ENCODE measurements at places on chromosomes 7 and 10.

DNA sequence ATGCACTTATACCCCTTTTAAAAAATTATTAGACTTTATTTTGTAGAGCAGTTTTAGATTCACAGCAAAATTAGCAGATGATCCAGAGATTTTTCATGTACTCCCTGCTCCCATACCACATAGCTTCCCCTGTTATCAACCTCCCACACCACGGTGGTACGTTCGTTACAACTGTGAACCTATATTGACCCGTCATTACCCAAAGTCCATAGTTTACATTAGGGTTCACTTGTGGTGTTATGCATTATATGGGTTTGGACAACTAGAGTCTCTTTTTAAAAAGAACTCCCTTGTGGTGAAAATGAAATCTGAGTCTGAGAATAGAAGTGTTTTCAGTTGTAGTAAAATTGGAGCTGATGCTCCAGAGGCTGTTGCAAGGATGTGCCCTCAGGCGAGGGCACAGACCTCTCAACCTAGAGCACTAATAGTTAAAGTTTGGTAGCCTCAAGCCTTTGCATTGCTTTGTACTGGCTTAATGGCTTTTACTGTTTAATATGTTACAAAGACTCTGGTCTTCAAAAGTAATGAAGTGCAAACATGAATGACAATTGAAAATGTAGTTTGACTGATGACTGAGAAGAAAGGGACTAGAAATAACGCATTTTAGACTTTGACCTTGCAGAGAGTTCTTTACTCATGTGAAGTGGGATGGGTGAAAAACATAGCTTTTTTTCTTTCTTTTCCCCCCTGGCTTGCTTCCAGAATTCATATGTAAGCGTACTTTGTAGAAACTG, 30.6 kb upstream of the CSTF2T start:
- no peak for DNase-seq

- DNase-seq: no peak
Measured at GRCh38 chr10:112678581-112678980, 231.6 kb downstream of the VTI1A start.

GRCh38 chr10:6201516-6201975, 1.2 kb upstream of the PFKFB3 start:
- peak; percentile 87 for DNase-seq

DNA sequence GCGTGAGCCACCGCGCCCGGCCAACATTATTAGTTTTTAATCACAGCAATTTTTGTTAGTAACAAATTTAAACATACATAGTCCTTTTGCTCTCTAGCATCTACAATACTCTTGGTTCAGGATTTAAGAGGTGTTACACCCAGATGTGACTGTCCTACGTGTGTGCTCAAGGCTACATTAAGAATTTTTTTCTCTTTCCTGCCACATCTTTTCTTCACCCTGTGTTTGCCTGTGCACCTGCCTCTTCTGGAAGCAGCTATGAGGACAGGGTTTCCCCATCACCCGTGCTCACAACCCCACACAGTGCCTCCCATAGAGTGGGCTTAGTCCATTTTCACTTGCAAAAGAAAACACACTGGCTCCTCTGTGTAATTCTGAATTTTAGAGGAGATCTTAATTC, 186.7 kb upstream of the KLF6 start:
- DNase-seq: no peak

DNA sequence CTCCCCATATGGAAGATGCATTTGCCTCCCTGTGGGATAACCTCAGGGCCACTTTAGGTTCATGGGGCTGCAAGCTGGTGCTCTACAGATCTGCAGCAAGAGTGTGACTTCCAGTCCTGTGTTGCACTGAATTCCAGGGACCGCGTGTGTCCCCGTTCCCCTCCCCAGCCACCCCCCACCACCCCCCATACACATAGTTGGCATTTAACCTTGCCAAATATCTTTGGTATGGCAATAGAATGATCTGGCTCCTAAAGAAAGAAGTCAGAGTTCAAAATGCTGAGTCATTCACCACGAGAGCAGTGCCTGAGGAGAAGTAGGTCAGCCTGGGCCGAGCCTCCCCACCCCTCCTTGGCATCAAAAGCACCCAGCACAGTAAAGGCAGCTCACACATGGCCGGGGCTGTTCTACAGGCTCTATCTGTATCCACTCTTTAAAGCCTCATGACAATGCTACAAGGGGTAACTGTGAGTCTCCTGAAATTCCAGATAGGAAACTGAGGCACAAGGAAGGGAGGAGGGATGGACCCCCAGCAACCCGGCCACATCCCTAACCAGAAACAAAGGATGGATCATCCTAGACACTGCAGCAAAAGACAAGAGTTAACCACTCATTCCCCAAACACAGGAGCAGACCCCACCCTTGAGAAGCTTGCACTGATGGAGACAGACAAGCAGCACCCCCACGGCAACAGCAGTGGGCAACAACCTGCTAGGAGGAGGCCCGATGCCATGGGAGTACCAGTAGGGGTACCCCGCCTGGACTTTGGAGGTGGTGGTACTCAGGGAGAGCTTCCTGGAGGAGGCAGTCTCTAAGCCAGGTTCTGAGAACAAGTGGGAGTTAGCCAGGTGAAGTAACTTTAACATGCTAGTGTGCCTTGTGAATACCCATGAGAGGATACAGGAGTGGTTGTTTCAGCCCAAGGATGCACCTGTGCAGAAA, 70.3 kb upstream of the NANOS1 start:
- peak; percentile 48 for DNase-seq

DNA sequence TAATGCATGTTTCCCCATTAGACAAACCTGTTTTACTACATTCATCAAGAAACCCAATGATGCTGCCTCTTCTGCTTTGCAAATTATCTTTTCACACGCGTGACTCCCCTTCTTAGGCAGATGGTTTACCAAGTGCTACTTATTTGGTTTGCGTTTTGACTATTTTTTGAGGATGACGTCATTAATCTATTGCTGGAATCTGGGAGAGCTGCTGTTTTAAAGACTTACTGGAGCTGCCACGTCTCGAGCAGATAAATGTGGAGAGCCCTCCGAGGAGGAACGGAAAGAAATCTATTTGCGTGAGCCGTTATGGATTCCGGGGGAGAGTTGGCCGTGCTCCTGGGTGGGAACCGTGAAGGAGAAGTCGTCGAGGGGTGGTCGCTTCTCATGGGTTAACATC, 19.7 kb downstream of the INSYN2A start:
- peak; percentile 7 for DNase-seq

- no peak for DNase-seq
Measured at GRCh38 chr7:99839287-99840021, 11.6 kb downstream of the CYP3A43 start.

All from fibroblast of skin of right biceps (primary cell).